ENCODE measurements at places on chromosomes 12 and 14.

- no peak for DNase-seq
These were observed 74.3 kb upstream of the PLEKHG7 start for GRCh38 chr12:92628476-92628875.

DNA sequence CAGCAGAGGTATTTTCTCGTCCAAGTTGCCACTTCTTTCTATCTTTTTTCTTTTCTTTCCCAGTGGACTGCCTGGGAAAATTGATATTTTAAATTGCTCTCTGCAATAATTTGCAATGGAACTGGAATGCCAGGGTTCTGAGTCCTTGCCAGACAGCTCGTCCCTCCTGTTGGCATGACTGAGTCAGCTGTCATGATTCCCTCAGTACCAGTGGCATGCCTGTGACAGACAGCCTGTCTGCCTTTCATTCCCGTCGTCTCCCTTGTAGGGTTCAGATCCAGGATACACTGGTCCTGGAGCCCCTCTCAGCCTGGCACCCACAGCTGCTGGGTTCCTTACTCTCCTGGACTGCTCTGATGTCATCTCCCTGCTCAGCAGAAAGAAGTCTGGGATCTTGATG lies 84.8 kb downstream of the PTPN11 start:
- DNase-seq, result no peak

- DNase-seq, result no peak
These were observed 442 bp downstream of the ERG28 start for GRCh38 chr14:75660238-75660629.

DNA sequence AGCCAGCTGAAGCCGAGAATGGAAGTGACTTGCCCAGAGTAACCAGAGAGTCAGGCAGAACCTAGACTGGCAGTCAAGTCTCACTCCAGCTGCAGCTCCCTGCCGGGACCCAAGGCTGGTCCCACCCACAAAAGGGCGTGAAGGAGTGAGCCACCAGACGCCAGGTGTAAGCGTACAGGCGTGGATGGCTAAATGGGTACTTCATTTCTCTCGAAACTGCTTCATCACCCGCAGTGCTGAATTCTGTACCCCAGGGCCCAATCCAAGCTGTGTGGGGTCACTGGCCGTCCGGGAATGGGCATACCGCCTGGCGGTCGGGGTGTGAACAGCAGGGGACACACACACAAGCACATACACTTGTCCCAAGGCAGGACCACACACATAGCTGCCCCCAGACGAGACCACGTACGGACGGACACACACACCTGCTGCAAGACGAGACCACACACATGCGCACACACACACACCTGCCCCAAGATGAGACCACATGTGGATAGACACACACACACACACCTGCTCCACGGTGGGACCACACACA lies 34.8 kb downstream of the DEGS2 start:
- no peak for DNase-seq

DNA sequence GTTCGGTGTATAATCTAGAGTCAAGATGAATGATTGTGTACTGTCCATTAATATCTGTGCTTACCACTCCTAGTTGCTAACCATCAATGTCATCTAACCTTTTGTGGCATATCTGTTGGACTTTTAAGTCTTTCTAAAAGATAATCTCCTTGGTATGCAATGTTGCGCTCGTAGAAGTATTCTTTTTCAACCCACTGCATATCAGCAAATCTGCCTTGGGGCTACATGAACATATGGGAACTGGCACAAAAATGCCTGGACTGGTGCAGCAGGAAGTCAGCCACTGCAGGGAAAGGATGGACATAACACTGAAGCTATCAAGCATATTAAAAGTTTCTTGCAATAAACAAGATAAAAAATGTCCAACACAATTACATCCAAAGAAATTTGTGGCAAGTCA lies 124.3 kb upstream of the SLC38A4 start:
- no peak for DNase-seq

DNA sequence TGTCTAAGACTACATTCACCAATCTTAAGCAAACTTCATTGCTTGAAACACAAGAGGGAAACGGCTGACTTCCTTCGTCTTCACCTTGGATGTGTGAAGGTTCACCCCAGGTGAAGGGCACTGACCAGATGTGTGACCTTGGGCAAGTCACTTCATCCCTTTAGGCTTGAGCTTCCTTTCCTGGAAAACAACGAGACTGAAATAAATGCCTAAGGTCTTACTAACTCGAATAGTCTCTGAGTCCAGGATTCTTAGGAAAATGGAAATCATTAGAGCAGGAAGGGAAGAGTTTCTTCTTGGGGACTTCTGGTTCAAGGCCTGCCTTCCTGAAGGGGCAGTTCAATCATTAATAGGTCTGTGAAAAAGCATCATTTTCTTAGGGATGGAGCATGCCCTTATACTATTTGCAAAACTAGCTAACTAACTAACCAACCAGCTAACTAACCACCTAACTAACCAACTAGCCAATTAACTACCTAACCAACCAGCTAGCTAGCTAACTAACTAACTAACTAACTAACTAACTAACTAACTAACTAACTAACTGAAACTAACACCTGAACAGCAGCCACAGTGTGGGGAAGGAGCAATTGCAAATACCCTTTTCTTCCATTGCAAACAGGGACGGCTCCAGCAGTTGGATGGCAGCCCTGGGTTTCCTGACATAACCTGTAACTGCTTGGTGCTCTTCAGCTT lies 31.5 kb upstream of the EMP1 start:
- DNase-seq, result no peak

- DNase-seq, result no peak
These were observed 283.6 kb downstream of the CACNA1C start for GRCh38 chr12:2336409-2336829.

DNA sequence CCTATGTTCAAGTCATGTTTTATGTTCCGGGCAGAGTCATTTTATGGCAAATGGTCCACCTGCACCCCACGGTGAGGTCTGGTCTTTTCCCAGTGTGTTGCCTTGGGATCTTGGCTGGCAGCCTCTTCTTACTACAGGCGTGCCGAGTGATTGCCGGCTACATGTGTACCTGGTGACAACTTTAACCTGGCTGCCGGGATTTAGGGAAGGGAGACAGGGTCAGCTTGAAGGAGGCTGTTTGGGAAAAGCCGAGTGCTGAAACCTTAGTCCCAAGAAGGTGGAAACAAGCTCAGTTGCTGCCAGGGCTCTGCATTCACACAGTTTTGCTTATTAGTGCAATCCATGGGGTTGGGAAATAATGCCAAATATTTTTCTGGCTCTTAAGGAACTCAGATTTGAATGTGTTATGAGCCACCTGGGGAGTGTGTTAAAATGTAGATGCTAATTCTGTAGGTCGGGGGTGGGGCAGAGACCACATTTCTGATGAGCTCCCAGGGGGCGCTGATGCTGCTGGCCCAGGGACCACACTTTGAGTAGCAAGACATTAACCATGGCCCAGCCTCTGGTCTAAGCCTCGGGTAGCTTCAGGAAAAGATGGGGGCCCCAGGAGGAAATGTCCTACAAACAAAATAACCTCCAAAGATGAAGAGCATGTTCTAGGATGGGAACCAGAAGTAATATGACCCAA lies 179.6 kb downstream of the TBX5 start:
- DNase-seq, result no peak

GRCh38 chr12:93827669-93828068 lies 150.5 kb downstream of the CRADD start:
- DNase-seq, result no peak

DNA sequence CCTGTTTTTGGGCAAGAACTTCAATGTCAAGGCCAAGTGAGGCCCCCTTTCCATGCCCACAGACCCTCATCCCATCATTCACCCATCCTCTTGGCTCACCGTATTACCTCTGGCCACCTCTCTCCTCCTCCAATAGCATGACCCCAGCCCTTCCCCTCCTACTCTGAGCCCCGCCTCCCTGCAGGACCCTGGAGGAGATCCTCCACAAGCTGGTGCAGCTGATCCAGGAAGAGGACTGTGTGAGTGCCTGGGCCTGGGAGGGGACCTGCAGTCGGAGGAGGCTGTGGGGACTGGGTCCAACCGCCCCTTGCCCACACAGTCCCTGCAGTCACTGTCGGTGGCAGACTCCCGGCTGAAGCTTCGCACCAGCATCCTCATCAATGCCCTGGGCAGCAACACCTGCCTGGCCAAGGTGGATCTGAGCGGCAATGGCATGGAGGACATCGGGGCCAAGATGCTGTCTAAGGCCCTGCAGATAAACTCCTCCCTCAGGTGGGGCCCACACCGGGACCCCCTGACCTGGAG lies 7.2 kb downstream of the CARMIL3 start:
- DNase-seq, result no peak

DNA sequence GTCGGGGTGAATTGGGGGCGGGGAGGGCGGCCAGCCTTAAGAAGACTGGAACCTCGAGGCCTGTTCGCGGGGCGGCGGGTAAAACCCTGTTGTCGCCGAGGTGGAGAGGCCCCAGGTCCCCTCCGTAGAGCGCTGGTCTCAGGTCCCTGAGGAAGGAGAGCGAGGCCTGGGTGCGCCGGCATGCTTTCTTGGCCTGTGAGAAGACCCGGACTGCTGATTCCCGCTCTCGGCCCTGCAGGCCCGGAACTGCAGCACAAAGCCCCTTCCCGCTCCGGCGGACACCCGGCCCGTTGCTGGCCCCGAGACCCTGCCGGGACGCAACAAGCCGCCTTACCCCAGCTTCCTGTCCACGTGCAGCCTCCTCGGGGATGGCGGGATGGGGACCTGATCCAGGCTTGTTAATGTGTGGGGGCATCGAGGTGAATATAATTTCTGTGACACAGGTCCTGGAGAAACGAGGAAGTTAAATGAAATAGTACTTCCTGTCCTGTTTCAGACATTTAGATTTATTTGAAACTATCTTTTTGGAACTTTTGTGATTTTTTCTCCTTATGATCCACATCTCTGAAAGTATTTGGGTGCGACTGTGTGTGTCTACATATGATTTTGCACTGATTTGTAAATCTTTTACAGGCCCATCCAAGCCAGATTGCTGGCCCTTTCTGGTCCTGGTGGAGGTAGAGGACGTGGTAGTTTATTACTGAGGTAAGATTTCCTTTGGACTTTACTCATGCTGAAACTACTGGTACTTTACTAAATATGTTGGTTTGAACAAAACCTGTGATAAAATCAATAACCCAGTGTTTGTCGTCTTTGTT lies 600 bp downstream of the PNN start:
- no peak for DNase-seq

DNA sequence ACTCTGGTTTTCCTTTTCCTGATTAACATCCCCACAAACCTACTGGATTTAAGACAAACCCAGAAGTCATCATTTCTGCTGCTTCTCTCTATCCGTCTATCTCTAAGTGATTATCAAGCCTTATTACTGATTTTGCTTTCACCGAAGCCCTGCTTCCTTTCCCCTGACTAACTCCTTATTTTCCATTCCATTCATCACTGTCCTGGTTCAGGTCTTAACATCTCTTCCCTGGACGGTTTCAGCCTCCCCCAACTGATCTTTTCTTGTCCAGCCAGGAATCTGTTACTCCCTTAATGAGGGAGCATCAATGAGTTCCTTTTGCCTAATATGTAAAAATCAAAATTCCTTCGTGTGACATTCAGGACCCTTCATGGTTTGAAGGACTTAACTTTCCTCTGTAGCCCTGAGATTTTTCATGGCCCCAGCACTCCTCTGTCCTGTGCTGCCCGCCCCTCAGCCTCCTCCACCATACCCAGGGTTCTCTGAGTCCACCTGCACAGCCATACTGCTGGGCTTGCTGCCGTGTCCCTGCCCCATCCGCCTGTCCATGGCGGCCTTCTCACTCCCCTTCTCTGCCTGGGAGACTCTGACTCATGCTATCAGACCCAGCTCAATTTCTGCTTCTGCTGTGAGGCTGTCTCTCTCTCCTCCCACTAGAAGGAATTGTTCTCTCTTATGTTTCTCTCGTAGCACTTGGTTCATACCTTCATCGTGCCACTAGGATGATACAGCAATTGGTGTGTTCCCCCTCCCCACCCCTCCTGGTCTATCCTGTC lies 167.8 kb upstream of the HIF1A start:
- DNase-seq, result no peak

DNA sequence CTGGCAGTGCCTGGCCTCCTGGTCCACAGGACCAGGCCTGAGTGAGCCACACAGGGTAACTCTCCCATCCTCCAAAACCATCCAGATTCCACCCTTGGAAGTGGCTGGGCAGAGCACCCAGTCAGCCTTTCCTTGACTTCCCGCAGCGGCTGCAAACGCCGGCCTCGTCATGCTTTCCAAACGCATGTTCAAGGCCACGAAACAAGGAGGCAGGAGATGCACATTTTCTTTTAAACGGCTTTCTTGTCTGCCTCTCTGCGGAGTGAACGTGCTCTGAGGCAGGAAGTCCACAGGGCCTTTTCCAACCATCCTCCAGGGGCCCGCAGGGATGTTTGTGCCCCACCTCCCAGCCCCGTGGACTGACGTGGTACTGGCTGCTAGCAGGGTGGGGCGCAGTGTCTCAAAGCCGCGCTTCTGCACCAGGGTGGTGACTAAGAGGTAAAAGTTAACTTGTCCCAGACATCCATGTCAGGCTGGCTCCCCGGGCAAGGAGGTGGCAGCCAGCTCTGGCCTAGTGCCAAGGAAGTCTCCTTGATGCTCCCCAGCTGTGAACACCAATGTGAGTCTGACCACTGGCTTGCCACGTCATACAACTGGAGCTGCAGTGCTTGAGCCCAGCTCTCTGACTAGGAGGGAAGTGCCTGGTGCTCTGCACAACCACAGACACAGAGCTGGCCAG lies 45.0 kb downstream of the KCNA5 start:
- DNase-seq, result no peak

- DNase-seq, result no peak
These were observed 41.6 kb downstream of the ATXN2 start for GRCh38 chr12:111557271-111558106.

DNA sequence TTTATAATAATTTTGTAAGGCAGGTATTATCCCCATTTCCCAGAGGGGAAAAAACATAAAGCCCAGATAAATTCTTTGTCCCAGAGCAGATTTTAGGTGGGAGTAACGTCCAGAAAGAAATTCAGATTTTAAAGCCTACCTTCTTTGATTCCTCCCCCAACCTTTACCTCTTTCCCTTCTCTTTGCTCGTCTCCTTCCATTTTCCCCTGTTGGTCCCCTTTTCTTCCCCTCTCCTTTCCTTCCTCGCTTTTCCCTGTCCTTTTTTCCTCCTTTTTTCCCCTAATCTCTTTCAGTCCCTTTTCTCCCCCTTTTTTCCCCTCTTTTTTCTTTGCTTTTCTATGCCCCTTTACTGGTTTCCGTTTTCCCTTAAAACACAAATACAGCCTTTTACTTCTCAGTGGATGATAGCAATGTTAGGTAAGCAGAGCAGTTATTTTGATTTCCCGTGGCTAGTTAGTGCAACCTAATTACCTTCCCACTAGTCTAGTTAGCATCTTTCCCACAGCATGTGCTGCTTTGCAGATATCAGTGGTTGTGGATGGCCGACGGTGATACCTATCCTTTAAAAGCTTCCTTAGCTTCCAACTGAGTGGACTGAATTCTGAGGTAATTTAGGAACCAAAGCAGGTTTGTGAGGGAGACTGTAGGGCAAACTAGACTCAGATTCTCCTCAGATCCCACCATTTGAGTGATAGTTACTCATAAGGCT lies 10.9 kb upstream of the AKAP6 start:
- no peak for DNase-seq

- no peak for DNase-seq
These were observed 124.4 kb downstream of the KIF26A start for GRCh38 chr14:104262515-104263514.

- DNase-seq, result no peak
These were observed 149.9 kb upstream of the BTG1 start for GRCh38 chr12:92295523-92295922.

DNA sequence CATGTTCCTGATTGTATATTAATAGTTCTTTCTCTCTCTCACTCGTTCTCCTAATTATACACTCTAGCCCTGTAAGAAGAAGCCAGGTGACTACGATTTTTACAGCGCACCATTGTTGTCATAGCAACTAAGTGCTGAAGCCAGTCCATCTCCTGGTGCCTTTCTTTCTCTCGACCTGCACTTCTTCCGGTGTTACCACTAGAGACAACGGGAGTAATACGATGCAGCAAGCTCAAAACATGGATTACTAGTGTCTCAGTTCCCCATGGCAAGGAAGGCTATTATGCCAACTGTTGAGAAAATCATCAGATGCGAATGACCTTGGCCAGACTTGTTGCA lies 40.8 kb upstream of the DCD start:
- no peak for DNase-seq

Data from activated gamma-delta T cell treated with Interleukin-2 at 50 U/mL for 16 hours (primary cell).